ENCODE measurements at places on chromosomes 16 and 17.

- no peak for DNase-seq
Observed at GRCh38 chr17:20267459-20267842, 199.9 kb downstream of the LGALS9B start.

DNA sequence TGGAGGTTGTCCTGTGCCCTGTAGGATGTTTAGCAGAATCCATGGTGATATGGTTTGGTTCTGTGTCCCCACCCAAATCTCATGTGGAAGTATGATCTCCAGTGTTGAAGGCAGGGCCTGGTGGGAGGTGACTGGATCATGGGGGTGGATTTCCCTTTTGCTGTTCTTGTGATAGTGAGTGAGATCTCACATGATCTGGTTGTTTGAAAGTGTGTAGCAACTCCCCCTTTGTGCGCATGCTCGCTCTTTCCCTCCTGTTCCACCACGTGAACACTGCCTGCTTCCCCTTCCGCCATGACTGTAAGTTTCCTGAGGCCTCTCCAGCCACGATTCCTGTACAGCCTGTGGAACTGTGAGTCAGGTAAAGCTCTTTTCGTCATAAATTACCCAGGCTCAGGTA is 61.9 kb downstream of the ARHGAP17 start:
- no peak for DNase-seq

GRCh38 chr17:76003915-76004314 is 3.3 kb downstream of the CDK3 start:
- DNase-seq: no peak

DNA sequence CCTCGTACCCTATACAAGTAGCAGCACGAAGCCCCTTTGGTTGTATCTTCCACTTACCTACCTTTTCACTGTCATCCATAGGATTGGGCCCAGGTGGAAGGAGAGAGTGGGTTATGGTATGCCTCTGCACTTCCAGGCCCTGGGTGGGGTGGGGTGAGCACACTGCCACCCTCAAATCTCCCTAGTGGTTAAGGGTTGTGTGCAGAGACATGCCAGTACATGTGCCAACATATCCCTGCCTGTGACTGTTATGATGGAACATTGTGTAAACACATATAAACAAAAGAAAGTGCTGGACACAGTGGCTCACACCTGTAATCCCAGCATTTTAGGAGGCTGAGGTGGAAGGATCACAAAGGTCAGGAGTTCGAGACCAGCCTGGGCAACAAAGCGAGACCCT is 11.1 kb downstream of the HROB start:
- DNase-seq: no peak

DNA sequence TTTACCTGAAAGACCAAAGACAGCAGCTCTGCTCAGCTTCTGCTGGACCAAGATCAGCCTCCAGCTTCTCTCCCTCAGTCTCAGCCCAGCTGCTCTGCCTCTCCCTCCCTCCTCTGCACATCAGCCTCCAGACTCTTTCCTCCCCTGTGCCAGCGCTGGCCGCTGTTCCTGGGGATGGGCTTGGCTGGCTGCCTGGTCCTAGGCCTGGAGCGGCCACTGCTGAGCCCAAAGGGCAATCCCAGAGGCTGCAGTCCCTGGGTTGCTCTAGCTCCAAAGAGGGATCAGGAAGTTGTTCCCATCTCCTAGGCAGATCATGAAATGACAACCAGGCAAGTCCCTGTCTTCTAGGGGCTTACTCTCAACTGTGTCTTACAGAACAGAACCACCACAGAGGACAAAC is 31.3 kb downstream of the DCUN1D3 start:
- peak; percentile 69 for DNase-seq

DNA sequence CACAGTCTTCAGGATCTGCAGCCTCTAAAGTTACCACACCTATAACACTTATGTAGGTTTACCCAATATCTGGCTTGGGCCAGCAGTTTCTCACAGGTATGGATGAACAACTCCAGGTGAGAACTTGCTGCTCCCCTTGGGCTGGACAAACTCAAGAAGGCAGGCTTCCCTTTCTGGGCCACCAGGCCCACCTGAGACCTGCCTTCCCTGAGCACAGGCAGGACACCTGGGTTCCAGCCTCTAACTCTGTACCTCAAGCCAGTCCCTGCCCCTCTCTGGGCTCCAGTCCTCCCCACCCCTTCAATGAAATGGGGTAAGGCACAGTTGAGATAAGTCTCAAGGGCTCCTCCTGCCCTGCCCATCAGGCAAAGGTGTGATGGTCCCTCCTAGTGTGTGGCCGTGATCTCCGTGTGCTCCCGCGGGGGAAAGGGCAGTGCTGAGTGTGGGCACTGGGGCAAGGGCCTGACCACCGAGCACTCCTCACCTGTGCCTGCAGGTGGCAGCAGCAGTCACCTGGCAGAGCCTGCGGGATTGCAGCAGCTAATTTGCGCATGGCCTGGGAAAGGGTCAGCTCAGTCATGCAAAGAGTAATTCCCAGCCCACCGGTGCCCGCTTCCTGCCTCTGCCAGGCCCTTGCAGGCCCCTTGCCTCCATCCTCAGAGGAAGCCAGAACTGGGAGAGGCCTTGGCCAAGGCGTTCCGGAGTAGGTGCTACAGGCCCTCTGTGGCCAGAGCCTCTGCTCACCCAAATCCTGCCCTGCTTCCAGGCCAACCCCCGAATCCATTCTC is 28.2 kb upstream of the ADGRG1 start:
- no peak for DNase-seq

GRCh38 chr17:40362696-40363110 is 1.8 kb downstream of the GJD3 start:
- peak; percentile 72 for DNase-seq

GRCh38 chr16:74186561-74186971 is 110.0 kb upstream of the PSMD7 start:
- peak; percentile 88 for DNase-seq

GRCh38 chr17:34899643-34900291 is 61.5 kb downstream of the CCT6B start:
- DNase-seq: no peak

- no peak for DNase-seq
Observed at GRCh38 chr17:15943971-15944758, 765 bp upstream of the ADORA2B start.

- no peak for DNase-seq
Observed at GRCh38 chr17:82008258-82008940, 14.3 kb downstream of the CENPX start.

DNA sequence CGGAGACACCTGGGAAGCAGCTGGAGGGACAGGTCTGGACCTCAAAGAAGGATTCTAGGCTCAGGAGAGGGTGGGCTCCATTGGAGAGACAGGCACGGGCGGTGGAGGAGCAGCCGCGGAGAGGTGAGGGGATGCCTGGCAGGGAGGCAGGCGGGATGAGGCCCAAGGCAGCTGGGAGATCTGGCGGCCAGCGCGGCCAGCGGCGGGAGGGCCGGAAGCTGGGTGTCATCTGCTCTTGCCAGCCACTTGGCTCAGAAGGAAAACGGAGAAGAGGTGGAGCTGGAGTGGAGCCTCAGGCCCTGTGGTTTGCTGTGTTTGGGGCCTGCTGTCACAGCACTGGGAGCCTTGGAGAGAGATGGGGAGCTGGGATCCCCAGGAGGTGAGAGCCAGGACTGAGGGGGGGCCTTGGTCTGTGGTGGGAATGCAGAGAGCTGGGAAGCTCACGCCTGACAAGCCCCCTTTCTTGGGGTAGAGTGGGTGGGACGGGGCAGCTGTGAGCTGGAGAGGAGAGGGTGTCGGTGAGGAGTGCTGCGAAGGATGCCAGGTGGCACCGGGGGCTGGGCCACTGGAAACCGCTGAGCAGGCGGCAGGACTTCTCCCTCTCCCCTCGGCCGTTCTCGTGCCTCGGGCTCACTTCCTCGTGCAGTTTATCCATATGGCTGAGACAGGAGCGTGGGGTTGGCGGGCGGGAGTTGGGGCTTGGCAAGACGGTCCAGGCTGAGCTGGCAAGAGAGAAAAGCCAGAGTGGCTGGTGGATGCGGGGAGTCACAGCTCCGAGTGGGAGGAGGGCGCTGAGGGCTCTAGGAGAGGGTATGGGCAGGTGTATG is 8.0 kb downstream of the TBC1D24 start:
- DNase-seq: peak; percentile 53

- DNase-seq: no peak
Observed at GRCh38 chr16:81861503-81861902, 82.4 kb downstream of the PLCG2 start.

GRCh38 chr17:56939869-56940484 is 20.9 kb downstream of the COIL start:
- peak; percentile 29 for DNase-seq

DNA sequence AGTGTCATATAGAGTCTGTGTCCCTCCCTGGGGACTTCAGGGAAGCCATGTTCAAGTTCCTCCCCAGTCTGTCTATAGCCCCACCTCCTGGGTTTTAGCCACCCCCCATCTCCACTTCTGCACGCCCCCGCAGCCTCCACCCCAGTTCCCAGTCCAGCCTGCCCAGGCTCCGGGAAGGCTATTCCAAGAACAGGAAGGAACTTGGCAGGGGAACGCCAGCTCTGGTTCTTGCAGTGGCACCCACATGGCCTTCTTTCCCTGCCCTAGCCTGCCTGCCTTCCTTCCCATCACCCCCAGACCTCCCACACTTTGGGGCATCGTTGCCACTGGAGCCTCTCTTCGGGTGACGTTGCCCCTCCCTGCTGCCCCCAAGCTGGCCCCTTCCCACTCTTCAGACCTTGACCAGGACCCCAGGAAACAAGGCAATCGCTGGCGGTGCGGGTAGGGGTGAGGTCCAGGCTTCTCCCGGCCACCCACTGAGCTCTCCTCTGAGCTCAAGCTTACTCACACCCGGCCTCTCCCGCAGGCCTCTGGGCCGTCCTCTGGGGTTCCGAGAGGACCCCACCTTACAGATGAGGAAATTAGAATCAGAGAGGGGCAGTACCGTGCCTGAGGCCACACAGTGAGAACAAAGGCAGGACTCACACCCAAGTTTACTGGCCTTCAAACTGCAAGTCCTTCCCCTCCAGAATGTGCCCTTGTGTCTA is 9.2 kb upstream of the CES4A start:
- peak; percentile 17 for DNase-seq

DNA sequence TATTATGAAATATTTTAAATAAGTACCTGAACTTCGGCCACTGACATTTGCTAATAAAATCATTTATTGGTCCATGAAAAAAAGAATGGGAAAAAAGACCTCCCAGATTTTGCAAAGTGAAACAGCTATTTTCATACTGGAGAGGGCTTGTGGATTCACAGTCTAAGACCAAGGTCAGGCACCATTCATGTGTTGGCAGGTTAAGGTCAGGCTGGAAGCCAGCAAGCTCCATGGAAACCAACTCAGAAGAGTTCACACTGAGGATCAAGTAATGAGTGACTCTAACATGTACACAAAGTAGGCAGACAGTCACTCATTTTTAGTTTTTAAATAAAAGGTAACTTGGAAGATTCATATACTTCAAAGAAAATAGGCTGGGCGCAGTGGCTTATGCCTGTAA is 3.4 kb downstream of the DNAJA2 start:
- no peak for DNase-seq

GRCh38 chr17:17728550-17729251 is 47.4 kb downstream of the RAI1 start:
- DNase-seq: peak; percentile 29

DNA sequence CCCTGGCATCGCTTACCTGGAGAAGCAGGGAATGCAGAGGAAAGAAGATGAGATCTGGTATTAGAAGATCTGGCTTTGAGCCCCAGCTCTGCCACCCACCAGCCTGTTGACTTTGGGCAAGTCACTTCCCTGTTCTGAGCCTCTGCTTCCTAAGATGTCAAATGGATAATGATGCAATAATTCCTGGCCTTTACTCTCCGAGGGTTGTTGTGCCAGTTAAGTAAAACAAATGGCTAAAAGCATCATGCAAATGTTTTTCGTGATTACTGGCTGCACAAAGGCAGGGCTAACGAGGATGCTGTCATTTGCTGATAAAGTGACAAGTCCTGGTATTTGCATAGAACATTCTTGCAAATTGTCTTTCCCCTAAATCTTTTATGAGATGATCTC is 1.3 kb upstream of the ZNF821 start:
- DNase-seq: no peak

DNA sequence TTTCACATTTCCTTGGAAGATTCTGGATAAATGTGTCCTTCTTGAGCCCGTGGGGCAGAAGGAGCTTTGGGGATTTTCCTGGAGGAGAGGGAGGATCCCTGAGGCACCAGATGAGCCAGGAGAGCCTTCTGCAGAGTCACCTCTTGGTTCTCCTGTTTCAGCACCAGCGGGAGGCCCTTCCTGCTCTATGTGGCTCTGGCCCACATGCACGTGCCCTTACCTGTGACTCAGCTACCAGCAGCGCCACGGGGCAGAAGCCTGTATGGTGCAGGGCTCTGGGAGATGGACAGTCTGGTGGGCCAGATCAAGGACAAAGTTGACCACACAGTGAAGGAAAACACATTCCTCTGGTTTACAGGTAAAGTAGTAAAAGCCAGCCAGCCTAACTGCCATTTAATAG is 77.1 kb downstream of the ARSG start:
- no peak for DNase-seq

DNA sequence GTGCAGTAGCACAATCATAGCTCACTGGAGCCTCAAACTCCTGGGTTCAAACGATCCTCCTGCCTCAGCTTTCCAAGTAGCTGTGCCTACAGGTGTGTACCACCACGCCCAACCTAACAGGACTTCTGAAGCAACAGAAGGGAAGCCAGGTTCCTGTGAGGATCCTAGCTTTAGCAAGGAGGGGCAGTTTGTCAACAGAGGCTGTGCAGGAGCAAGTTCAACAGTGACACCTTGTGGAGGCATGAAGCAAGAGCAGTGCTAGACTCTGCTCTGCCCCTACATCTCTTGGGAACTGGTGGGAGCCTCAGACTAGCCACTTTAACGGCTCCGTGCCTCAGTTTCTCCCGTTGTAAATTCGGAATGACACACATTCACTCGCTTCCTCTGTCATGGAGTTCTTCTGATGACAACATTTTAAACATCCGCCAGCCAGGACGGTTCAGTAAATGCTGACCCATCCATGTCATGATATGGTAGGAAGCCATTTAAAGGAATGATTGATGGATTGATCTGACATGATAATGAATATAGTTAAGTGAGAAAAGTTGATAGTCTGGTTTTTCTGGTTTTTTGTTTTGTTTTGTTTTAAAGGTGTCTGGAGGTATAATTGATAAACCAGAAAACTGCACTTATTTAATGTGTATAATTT is 218.7 kb downstream of the MRTFB start:
- no peak for DNase-seq

DNA sequence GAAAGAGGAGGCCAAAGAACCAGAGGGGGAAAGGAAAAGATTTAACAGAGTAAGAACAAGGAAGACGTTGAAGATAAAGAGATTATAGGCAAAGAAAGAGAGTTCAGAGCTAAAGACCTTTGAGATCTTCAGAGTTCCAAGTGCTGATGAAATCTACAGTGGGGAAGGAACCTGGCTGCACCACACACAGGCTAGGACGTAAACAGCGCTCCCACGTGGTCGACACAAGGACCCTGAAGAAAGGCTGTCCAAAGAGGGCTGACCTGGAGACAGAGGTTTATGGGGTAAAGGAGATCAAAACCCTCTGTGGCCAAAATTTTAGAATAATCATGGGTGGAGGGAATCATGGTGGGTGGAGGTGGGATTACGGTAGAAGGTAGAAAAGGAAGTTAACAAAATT is 121.6 kb downstream of the PMP22 start:
- no peak for DNase-seq

All from fibroblast of lung (primary cell).